ENCODE measurements at places on chromosomes 11 and 22.
A peak's percentile ranks its signal among the peaks of the same experiment; 100 is the strongest.

GRCh38 chr22:42682113-42682851, 33.1 kb upstream of the CYB5R3 start:
- no peak for DNase-seq

- no peak for DNase-seq
These were observed 10.1 kb upstream of the OR4A15 start for GRCh38 chr11:55357560-55358184.

GRCh38 chr22:43720716-43721115, 91.4 kb downstream of the EFCAB6 start:
- no peak for DNase-seq

GRCh38 chr11:130515829-130516553, 67.5 kb downstream of the ADAMTS15 start:
- DNase-seq: no peak

GRCh38 chr11:111694851-111695250, 71.3 kb downstream of the PPP2R1B start:
- DNase-seq: no peak

DNA sequence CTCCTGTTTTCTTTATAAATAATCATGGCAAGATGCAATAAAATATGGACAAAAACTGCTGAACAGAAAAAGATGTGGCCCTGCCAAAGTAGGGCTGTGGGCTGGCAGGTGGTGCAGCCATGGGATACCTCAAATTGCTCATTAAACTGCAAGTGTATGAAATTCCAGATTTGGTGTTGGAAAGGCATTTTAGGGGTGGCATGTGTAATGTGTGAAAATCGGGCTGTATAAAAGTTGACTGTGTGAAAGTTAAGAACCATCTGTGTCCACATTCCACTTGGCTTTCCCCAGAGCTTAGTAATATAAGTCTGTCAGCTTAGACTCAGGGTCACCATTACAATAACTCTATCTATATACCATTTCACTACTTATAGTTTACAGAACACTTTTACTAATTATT, 34.8 kb upstream of the FZD4 start:
- no peak for DNase-seq

- DNase-seq: no peak
These were observed 100.7 kb downstream of the CELSR1 start for GRCh38 chr22:46436595-46437175.

GRCh38 chr11:112537026-112537425, 276.4 kb upstream of the PLET1 start:
- DNase-seq: no peak

DNA sequence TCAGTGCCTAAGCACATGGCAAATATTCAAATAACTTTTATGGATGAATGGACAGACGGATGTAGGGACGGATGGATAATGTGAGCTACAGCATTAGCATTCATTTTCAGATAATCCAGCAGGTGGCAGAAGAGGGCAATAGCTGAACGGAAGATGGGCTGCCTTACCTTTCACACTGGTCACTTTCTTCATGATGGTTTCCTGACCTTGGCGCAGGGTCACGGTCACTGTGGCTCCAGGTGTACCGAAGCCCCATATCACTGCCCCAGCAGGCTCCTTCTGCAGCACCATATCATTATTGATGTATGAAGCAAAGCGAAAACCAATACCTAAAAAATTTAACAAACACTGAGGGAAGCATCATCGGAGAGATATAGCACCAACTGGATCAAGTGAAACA, 4.3 kb downstream of the SIAE start:
- no peak for DNase-seq

GRCh38 chr11:70734379-70734778, 336.1 kb downstream of the CTTN start:
- DNase-seq: no peak

- DNase-seq: no peak
These were observed 860 bp downstream of the PRMT3 start for GRCh38 chr11:20388096-20389055.

- DNase-seq: no peak
These were observed 110.4 kb upstream of the ARHGAP42 start for GRCh38 chr11:100576718-100577021.

DNA sequence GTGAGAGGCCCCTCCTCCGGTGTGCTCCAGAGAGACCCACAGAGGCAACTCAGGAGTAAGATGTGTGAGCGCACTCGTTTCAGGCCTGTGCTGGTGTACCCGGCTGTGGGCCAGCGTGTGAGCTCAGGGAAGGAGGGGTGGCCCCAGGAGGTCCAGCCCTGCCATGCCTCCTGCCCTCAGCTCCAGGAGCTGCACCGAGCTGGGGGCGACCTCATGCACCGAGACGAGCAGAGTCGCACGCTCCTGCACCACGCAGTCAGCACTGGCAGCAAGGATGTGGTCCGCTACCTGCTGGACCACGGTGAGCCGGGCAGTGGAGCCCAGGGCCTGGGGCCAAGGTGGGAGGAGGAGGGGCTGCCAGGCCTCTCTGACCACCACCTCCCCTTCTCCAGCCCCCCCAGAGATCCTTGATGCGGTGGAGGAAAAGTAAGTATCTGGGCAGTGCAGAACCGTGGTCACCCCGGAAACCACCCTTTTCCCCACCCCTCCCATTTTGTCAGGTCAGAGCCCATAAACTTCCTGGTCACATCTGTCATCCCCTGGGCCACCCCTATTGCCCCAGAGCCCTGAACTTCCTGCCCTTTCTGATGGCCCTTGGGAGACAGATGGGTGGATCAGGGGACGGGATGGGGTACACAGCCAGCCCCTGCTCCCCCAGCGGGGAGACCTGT, 2.5 kb upstream of the MDK start:
- DNase-seq: no peak

DNA sequence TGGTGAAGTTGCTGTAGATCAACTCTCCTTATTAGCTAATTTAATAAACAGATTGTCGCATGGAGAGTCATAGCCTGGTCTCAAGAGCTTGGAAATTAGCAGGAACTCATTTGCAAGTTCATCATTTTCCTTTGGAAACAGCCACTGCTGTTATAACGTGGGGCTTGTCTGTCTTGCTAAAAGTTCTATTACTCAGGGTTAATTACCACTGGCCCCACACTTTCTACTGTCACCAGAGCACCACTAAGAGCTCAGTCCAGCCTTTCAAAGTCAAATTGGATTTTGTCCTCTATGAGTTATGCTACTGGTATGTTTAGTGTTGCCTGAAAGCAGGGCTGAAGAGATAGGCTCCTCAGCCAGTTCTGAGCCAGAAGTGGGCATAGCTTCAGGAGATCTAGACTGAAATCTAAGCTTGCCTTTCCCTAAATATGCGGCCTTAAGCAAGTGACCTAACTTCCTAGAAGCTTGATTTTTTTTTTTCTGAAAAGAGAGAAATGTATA, 292.2 kb downstream of the INSC start:
- DNase-seq: no peak

DNA sequence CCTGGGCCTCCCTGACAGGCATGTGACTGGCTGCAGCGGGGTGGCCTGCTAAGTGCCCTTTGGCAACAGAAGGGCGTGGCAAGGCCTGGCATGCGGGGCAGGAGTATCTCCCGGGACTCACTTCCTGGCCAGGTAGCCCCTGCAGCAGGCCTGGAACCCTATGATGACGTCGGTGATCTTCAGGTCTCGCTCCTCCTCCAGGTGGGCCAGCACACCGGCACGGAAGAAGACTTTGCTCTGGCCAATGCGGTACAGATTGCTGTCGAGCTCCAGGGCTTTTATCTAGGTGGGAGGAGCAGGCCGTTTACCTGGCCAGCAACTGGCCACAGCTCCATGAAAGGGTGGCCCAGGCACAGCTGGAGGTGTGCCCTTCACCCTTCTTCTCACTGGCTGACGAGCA, 50.9 kb downstream of the APOL1 start:
- no peak for DNase-seq

DNA sequence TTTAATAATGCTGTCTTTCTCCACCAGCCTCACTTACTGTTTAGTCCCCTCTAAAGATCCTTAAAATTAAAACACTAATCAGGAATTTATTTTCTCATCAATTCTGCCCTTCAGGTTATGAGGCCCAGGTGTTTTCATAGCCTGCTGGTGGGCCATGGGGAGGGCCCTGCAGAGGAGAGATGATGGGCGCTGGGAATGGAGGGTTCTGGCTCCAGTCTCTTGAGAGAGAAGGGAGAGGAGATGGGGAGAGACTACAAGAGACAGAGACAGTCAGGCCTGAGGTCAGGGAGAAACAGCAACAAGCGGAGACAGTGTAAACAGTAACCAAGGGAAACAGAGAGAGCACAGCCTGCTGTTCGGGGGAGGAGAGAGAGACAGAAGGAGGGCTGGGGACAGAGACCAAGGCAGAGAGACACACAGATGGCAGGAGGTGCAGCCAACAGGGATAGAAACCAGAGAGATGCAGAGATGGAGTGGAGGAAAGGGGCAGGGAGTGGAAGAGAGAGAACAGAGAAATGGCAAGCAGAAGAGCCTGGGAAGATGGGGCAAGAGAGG, 187.3 kb upstream of the SYT13 start:
- no peak for DNase-seq

GRCh38 chr11:14589421-14589820, 54.2 kb upstream of the PDE3B start:
- no peak for DNase-seq

- no peak for DNase-seq
These were observed 9.3 kb upstream of the CEP295 start for GRCh38 chr11:93652161-93652597.

- no peak for DNase-seq
These were observed 31.5 kb upstream of the CAT start for GRCh38 chr11:34407121-34407813.

GRCh38 chr11:31397239-31397834, 27.7 kb downstream of the DNAJC24 start:
- DNase-seq: no peak

GRCh38 chr11:63375434-63375833, 5.8 kb downstream of the SLC22A9 start:
- no peak for DNase-seq

DNA sequence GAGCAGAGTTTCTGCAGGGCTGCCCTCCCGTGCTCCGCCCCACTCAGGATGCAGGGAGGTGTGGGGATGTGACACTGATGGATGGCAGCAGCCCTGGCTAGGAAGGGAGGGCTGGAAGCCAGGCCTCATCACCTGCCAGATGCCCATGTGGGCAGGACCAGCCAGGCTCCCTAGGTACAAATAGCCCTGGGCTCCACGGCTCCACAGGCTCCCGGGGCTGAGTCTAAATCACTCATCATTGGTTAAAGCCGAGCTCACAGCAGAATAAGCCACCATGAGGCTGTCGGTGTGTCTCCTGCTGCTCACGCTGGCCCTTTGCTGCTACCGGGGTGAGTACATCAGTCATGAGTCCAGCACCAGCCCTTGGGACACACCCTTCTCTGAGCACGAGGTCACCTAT, at the start of gene SCGB1D1:
TSS of gene SCGB1D1 (plus strand) at position 206 of the 400 bp plus-strand sequence. CDS start at position 275, 69 bp downstream.
- DNase-seq: no peak

- DNase-seq: no peak
These were observed 134.2 kb downstream of the CCDC81 start for GRCh38 chr11:86508604-86509587.

DNA sequence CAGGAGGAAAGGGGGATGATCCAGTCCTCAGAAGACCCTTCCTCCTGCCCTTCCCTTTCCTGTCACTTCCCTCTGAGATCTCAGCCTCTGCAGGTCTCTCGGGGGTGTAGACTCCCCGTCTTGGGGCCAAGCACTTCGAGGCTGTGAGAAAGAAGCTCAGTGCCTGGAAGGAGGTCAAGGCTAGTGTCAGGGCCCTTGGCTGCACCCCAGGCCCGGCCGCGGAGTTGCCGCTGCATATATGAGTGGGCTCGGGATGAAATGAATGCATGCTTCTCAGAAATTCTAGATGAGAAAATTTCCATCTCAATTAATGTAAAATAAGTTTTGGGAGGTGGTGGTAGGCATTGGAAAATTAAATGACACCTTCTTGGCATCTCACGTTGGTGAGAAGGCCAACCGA, 1313.7 kb downstream of the BRD1 start:
- DNase-seq: no peak

- peak; percentile 85 for DNase-seq
These were observed 30.8 kb upstream of the LRRC10B start for GRCh38 chr11:61477727-61478148.

DNA sequence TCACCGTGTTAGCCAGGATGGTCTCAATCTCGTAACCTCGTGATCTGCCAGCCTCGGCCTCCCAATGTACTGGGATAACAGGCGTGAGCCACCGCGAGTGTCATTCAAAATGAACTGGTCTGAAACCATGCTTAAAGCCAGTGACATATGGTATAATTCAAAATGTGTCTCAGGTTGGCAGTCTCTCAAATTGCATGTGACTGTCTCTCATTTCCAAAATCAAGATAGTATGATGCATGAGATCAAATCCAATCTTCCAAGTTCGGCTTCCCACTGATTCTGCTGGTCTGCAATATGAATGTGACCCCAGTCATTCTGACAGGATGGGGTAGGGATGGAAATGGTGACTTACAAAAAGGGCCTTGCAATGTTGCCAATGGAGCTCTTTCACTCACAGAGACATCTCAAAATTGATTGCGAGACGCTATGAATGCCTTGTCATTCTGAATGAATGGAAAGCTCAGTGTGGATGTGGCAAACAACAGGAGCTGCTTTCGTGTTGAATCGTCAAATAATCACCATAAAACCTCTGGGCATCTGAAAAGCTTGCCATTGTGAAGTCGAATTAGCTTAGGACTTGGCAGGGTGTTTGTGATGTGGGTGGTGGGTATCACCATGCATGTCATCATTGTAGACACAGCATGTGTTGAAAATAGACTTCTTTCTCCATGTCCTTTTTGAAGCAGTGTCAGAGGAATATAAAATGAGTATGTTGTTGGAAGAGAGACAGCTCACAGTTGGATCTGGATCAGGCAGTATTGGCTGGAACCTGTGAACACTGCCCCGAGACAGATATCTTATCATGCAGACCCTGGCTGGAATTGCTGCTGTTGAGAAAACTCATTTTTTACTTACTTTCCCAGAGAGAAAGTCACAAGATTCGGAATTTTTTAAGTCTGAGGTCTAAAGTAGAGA, 12.2 kb downstream of the SLN start:
- no peak for DNase-seq

DNA sequence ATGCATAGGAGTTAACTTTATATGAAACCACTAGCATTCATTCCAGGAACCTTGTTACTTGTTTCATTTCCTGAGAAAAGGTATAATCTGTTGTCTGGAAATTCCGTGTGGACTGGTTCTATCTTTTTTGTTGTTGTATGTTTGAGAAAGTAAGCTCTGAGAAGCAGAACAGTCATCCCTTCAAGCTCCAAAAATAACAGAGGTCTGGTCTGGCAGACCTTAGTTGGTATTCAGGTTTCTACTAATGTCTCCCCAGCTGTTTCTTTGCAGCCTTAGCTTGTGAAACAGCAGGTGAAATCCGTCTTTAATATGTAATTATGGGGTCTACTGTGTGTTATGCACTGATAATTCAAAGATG, 2.4 kb downstream of the RNF121 start:
- no peak for DNase-seq

- no peak for DNase-seq
These were observed 131.4 kb downstream of the PKNOX2 start for GRCh38 chr11:125295931-125296330.

GRCh38 chr11:32831221-32831620, 1.5 kb downstream of the PRRG4 start:
- DNase-seq: no peak

- peak; percentile 30 for DNase-seq
These were observed 12.6 kb downstream of the LMO1 start for GRCh38 chr11:8250981-8251615.

GRCh38 chr11:123375832-123376231, 54.2 kb upstream of the GRAMD1B start:
- DNase-seq: no peak

GRCh38 chr22:41528938-41529561, 15.2 kb downstream of the POLR3H start:
- no peak for DNase-seq

- DNase-seq: no peak
These were observed 67.7 kb upstream of the CLNS1A start for GRCh38 chr11:77705195-77705875.

All from ecto neural progenitor cell (in vitro differentiated cells).